ENCODE measurements at places on chromosomes 7 and 10.

DNA sequence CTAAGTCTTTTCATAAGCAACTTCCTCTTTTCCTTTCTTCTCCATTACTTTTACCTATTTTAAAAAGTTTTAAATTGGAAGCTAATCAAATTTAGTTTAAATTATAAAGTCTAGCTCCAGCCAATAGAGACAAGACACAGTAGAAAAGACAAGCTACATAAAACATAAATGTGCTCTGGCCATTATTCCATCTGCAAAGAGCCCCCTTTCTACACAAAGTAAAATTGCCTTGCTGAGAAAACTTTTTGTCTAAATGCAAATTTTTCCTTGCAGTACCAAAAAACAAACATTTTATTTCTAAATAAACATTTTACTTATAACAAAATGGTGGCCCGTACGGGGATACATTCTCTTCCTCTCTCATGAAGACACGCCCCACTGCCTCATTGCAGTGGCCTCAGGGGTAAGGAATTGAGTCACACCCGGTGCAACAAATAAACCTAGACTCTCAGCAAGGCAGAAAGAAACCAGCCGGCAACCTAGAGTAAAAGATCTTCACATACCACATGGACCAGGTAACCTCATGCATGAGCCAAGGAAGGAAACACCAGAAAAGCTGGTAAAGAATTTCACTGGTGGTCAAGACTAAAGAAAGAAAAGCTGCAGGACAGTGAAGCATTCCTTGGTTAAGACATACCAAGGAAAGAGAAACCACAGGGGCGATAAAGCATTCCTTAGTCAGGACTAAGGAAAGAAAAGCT is 71.6 kb upstream of the ZNF746 start:
- no peak for DNase-seq

- no peak for DNase-seq
Measured at GRCh38 chr10:19325581-19325980, 277.0 kb downstream of the MALRD1 start.

DNA sequence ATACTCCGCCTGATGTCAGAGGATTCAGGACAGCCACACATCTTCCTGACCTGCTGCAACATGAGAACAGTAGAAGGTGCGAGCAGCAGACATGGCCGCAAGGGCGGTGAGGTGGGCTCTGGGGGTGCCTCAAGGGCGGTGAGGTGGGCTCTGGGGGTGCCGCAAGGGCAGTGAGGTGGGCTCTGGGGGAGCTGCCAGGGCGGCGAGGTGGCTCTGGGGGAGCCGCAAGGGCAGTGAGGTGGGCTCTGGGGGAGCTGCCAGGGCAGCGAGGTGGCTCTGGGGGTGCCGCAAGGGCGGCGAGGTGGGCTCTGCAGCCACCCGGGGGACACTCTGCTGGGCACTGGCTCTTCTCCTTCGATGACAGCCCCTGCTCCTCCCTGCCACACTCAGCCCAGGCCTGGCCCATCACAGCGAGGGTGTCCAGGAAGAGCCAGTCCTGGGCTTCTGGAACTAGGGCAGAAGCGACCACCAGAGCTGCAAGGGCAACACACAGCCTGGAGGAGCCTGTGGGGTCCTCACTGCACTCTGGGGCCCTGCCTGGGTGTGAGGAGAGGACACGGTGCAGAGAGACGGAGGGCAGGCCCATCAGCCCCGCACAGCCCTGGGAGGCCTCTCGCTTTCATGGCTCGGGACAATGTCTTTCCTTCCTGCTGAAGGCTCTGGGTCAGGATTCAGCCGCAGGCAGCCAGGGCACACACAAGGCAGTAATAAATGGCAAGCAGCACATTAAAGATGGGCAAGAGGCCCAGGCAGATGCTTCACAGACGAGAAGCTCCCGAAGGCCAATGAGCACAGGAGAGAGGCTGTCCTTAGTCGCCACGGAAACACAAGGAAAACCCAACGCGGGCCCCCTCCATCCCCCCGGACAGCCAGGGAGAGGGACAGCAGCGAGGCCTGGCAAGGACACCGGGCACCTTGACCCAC is 42.5 kb downstream of the STK32C start:
- no peak for DNase-seq

DNA sequence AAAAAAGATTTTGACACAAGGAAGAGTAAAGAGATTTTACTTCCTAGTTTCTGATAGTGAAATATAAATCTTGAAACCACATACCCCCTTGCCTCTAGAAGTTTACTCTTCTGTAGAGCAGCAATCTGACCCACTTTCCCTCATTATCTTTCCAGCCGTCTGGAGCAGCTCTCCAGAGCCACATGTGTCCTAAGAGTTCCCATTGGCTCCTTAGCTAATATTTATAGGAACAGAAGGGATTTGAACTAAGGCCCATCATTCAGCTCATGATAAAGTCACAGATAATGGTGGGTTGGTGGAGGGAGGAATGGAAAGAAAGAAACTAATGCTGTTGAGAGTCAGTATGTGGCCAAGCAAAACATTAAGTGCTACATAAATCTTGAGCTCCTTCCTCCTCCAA is 121.8 kb downstream of the INHBA start:
- DNase-seq: no peak

DNA sequence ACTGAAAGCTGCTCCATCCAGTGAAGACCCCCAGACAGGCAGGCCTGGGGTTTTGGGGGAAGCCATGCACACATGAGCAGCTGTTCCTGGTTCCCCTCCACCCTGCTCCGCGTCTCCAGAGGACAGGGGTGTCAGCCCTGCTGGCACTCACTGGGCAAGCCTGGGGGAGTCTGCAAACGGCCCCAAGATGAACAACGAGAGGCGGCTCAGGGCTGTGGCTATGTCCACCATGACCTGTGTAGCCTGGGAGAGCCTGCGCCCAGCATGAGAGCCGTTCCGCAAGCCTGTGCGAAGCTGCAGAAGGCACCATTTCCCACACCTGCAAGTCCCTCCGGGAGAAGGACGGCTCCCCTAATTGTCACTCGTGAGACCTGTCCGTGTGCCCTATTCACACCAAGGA is 59.5 kb downstream of the DPYSL4 start:
- no peak for DNase-seq

DNA sequence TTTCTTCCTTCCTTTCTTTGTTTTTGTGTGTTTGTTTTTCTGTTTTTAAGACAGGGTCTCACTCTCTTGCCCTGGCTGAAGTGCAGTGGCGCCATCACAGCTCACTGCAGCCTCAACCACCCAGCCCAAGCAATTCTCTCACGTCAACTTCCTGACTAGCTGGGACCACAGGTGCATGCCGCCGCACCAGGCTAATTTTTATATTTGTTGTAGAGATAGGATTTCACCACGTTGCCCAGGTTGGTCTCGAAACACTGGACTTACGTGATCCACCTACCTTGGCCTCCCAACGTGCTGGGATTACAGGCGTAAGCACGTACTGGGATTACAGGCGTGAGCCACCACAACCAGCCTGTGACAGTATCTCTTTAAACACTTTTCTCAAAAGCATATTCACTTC is 120.7 kb downstream of the DKK1 start:
- DNase-seq: no peak

- DNase-seq: no peak
Measured at GRCh38 chr7:135859538-135859937, 110.9 kb upstream of the FAM180A start.

GRCh38 chr10:91593834-91594233 is 39.0 kb downstream of the PPP1R3C start:
- DNase-seq: no peak
